ENCODE measurements at places on chromosomes 6 and 20. TPM values are rescaled to one million over a fixed set of nuclear protein-coding genes. Genes with fewer than 3 reads are reported as not detected.
A peak's percentile ranks its signal among the peaks of the same experiment; 100 is the strongest.

DNA sequence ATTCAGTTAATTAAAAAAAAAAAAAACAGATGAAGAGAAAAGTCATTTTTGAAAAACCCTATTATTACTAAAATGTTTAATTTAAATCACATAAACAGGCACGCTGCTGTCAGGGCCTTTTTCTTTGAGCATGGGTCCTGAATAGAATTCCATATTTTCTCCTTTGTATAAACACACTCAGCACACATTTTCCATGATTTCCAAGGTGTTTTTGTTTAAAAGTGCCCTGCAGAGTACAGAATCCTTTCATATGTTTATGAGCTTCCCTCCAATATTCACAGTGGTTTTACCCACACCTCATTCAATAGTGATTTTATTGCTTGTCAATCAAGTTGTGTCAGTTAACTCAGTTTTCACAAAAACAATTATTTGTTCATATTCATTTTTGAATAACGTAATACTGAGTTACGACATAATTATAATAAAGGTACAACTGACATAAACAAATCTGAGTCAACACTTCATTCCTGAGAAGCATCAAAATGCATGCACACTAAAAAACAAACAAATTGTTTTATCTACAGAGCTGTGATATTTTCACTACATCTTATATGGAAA is 15.2 kb downstream of the SLC35B3 start:
- no peak overlapping the region for H3K27ac ChIP-seq
- DNase-seq, result no peak
- H3K4me1 ChIP-seq, result no peaks in the 10 kb centered on the region

Gene BPIFA1
- not detected for total RNA-seq

- H3K4me3 ChIP-seq, result no peak overlapping the region
- H3K27ac ChIP-seq, result no peak overlapping the region
- no peak for DNase-seq
- H3K36me3 ChIP-seq, result no peaks in the 10 kb centered on the region
- H3K4me1 ChIP-seq, result no peaks in the 10 kb centered on the region
Measured at GRCh38 chr20:15288106-15288505, 950.7 kb upstream of the FLRT3 start.

DNA sequence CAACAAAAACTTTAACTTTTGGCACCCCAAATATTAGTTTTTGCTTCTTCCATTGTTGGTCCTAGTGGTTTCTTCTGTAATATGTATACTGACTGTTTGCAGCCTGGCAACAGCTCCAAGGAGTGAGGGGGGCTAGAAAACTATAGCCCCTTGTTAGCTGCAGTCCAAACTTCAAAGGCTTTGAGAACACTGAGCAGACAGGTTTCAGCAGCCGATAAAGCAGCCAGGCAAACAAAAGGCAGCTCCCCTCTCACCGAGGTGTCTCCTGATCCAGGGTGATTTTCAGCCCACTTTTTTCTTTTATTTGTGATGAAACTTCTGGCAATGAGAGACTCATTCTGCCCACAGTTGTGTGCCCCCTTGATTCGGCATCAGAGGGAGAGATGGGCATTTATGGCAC is 80.7 kb downstream of the OLIG3 start:
- no peaks in the 10 kb centered on the region for H3K36me3 ChIP-seq
- H3K27me3 ChIP-seq, result no peaks in the 10 kb centered on the region
- peaks cover 6% of the 10 kb centered on the region for H3K4me1 ChIP-seq
- DNase-seq, result no peak
- no peak overlapping the region for H3K4me3 ChIP-seq

Gene C20orf204
- 1.9 TPM for total RNA-seq

Gene DCDC2
- total RNA-seq, result 5.3 TPM

DNA sequence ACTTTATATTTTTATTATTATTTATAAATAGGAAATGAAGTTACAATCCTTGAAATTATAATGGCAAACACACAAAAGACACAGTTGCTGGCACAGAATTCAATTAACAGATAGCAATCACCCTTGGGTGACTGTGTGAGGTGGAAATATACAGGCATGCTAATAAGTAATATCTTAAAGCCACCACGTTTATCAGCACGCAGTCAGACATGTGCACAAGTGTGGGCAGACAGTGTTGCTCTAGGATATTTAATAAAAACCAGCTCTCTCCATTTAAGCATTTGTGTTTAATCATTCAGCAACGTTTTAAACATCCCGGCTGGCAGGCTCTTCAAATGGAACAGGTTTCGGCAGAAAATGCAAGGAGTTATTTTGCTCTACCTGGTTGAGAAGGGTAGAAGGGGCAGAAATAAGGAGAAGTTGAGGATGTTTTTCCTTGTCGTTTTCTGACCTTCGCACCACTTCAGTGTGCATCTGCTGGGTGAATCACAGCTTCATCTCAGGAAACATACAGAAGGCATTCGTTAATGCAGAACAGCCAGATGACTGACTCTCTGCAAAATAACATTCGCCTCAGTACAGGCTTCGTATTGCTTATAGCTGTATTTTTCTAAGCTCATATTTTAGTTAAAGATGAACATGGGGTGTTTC is 585.1 kb downstream of the QKI start:
- H3K36me3 ChIP-seq, result no peaks in the 10 kb centered on the region
- H3K4me1 ChIP-seq, result no peaks in the 10 kb centered on the region
- DNase-seq, result no peak
- no peak overlapping the region for H3K4me3 ChIP-seq

DNA sequence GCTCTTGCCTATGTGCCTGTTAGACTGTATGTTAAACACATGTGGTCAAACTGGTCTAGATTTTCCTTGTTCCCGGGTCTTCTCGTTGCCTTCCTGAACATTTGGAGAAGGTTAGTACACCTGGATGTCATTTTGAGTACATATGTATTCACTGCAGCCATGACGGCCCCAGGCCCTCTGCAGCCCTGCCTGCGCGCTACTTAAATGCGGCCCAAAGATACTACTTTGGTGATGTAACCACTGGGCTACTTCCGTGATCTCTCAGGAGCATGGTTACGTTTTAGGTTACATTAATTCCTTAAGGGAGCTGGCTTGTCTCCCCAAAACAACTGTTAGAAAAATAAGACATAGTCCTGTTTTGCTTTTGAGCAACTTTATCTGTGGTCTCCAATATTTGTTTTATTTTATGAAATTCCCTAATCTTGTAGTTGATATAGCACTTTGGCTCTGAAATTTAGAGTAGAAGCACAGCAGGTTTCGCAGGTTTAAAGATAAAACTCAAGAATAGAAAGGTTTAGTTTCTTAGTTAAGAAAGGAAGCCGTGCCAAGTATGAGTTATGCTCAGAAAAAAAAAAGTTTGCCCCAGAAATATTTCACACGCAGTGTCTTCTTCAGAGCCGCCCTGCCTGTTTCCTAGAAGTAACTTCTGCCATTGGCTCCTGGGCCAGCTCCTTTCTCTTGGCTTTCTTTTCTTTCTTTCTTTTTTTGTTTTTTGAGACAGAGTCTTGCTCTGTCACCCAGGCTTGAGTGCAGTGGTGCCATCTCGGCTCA is 38.1 kb downstream of the TIAM2 start:
- H3K27ac ChIP-seq, result no peak overlapping the region
- no peak for DNase-seq
- no peak overlapping the region for H3K4me3 ChIP-seq

DNA sequence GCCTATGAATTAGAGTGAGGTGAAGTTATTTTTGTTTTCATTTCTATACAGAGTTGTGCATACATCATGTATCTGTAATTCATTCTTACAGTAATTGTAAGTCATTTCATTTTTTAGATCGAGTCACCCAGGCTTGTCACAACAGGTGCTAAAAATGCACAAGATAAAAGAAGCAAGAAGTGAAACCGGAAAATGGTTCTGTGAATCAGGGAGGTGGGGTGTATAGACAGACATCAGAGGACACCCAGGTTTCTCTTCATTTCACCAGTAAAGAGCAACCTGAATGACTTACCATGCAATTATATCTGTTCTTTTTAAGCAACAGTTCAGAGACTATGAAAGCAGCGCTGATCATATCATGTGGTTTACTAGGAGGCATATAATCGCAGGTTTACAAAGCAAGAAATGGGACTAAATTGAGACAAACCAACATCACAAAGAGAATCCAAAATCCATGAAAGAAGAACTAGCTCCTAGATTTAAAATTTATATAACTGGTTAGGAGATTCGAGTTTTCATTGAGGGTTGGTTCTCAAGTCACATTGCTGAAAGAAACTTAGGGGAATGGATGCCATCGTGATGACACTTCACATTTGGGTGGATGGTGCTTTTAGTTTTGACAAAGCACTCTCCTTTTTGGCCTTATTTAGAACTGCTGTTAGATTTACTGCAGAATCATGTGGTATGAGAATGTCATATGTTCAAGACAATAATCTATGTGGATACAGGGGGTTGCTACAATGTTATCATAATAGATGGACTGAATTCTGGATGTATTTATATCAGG is 27.9 kb upstream of the TBC1D7 start:
- peak overlapping the region; percentile 60 for H3K27ac ChIP-seq
- peaks cover 40% of the 10 kb centered on the region for H3K4me1 ChIP-seq
- no peak overlapping the region for H3K4me3 ChIP-seq
- no peaks in the 10 kb centered on the region for H3K36me3 ChIP-seq
- no peaks in the 10 kb centered on the region for H3K27me3 ChIP-seq
- DNase-seq, result no peak

DNA sequence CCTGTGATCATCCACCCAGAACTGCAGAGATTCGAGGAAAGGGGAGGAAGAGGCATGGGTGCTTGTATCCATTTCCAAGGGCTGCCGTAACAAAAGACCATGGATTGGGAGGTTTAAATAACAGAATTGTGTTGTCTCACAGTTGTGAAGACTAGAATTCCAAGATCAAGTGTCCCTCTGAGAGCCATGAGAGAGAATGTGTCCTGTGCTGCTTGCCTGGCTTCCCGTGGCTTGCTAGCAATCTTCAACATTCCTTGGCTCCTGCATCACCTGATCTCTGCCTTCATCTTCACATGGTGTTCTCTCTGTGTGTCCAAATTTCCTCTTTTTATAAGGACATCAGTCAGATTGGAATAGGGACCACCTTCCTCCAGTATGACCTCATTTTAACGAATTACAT is 69.8 kb downstream of the CDC40 start:
- H3K27ac ChIP-seq, result no peak overlapping the region
- H3K4me3 ChIP-seq, result no peak overlapping the region
- DNase-seq, result no peak
- H3K27me3 ChIP-seq, result no peaks in the 10 kb centered on the region
- H3K4me1 ChIP-seq, result no peaks in the 10 kb centered on the region

- H3K4me1 ChIP-seq, result no peaks in the 10 kb centered on the region
- no peak overlapping the region for H3K27ac ChIP-seq
- no peak overlapping the region for H3K4me3 ChIP-seq
- peaks cover 71% of the 10 kb centered on the region for H3K36me3 ChIP-seq
- no peaks in the 10 kb centered on the region for H3K27me3 ChIP-seq
Measured at GRCh38 chr20:32135983-32136515, 26.5 kb downstream of the TM9SF4 start.

Gene COL9A3
- 1.1 TPM for total RNA-seq

- H3K27me3 ChIP-seq, result no peaks in the 10 kb centered on the region
- peak overlapping the region; percentile 39 for H3K4me3 ChIP-seq
- peak; percentile 80 for DNase-seq
- peak overlapping the region; percentile 68 for H3K27ac ChIP-seq
- H3K36me3 ChIP-seq, result no peaks in the 10 kb centered on the region
Measured at GRCh38 chr6:136784910-136785746, 7.1 kb downstream of the MAP3K5 start.

Gene GTSF1L
- not detected for total RNA-seq

Gene BPIFB4
- not detected for total RNA-seq

GRCh38 chr20:33211817-33212424 is 5.2 kb upstream of the BPIFA3 start:
- no peak overlapping the region for H3K27ac ChIP-seq
- no peaks in the 10 kb centered on the region for H3K36me3 ChIP-seq
- H3K4me3 ChIP-seq, result no peak overlapping the region
- no peak for DNase-seq

Gene PBOV1
- total RNA-seq, result not detected

GRCh38 chr6:33851959-33852358 is 48.2 kb upstream of the MLN start:
- no peak for DNase-seq
- H3K27me3 ChIP-seq, result peaks cover 6% of the 10 kb centered on the region
- H3K4me1 ChIP-seq, result no peaks in the 10 kb centered on the region
- H3K4me3 ChIP-seq, result no peak overlapping the region

DNA sequence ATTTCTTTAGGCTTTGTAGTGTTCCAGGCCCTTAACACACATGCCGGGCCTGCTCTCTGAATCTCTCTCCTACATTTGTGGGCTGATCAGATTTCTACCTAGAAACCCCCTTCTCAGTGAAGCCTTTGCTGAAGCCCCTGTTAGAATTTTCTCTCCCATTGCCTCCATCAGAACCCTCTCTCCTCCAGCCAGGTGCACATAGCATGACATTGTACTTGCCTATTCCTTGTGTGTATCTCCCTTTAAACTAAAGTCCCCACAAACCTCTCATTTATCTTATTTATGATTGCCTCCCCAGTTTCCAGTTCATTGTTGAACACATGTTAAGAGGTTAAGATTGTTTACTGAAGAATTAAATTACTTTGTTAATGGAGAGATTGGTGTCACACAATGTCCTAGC is 325.5 kb upstream of the CITED2 start:
- peak overlapping the region; percentile 61 for H3K27ac ChIP-seq
- no peaks in the 10 kb centered on the region for H3K36me3 ChIP-seq

GRCh38 chr6:142721215-142721920 is 223.6 kb downstream of the HIVEP2 start:
- H3K27ac ChIP-seq, result no peak overlapping the region
- H3K27me3 ChIP-seq, result no peaks in the 10 kb centered on the region
- H3K4me1 ChIP-seq, result no peaks in the 10 kb centered on the region
- DNase-seq, result no peak
- H3K4me3 ChIP-seq, result no peak overlapping the region

Gene DPPA5
- total RNA-seq, result not detected

DNA sequence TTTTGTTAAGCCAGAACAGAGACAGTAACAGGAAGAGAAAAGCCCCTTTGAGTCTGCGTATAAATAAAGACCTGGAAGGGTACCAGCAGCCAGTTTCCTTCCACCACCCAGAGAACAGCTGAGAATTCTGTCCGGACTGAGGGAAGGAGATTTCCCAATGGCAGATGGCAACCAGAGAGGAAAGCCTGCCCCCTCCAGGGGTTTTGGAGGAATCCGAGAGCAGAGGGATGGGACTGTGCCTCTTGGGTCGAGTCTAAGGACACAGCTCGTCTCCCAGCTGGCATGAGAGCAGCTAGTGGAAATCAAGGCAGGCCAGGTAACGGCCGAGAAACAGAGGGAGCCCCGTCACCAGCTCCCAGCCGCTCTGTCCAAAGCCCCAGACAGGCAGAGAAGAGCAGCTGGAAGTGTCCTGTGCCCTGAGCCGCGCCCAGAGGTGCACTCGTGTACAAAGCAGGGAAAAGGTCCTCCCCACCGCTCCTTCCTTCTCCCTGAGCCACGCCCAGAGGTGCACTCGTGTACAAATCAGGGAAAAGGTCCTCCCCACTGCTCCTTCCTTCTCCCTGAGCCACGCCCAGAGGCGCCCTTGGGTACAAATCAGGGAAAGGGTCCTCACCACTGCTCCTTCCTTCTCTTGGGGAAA is 134.0 kb upstream of the SNX9 start:
- H3K36me3 ChIP-seq, result no peaks in the 10 kb centered on the region
- DNase-seq, result peak; percentile 62
- no peak overlapping the region for H3K27ac ChIP-seq

Gene TFAP2C
- total RNA-seq, result 5.2 TPM

GRCh38 chr6:142567461-142567860 is 265.7 kb downstream of the ADGRG6 start:
- H3K27ac ChIP-seq, result no peak overlapping the region
- no peak overlapping the region for H3K4me3 ChIP-seq
- DNase-seq, result no peak
- H3K4me1 ChIP-seq, result peaks cover 19% of the 10 kb centered on the region

- no peak overlapping the region for H3K27ac ChIP-seq
- DNase-seq, result no peak
- no peaks in the 10 kb centered on the region for H3K27me3 ChIP-seq
- H3K4me1 ChIP-seq, result no peaks in the 10 kb centered on the region
Measured at GRCh38 chr20:50837532-50838321, 42.9 kb downstream of the BCAS4 start.

Data from upper lobe of right lung (tissue), 1 donor.